ENCODE measurements at places on chromosomes 6 and 20.
A peak's percentile ranks its signal among the peaks of the same experiment; 100 is the strongest.

DNA sequence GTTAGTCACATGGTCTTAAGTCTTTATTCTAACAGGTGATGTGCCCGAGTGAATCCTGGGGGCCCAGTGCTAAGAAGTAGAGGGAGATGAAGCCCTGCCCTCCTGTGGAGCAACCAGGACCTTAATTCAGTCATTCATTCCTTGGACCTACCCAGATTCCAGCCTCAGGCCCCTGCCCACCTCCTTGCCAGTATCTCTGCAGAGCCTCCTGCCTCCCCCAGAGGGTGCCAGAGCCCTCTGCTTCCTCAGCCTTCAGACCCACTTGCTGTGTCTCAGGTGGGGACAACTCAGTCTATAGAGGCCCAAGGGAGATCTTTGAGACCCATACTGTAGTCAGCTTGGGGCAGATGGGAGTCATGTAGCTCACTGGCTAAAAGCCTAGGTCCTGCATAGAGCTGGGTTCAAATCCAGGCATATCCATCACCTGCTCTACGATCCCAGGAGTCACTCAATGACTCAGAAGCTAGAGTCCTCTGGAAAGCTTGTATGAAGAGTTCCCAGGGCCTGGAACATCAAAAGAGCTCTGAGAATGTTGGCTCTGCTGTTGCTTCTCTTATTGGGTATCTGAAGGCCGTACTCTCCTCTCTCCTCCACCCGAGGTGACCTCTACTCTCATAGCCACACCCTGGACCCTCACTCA lies 3.9 kb upstream of the SIGLEC1 start:
- DNase-seq, result no peak

DNA sequence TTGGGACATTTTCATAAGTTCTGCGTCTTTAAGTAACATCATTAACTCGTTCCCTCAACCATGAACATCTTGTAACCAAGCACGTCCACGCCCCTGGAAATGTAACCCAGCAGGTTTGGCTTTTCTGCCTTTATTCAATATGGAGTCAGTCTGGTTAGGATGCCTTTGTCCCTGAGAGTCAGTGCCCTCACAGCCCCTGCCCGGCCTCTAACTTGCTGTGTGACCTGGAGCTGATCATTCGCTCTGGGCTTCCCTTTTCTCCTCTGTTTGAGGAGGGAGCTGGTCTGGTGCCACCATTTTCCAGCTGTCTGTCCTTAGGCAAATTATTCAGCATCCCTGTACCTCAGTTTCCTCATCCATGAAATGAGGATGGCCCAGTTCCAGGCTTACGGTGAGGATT lies 26.5 kb upstream of the ANGPT4 start:
- DNase-seq, result no peak

- DNase-seq, result no peak
Measured at GRCh38 chr6:163255265-163255664, 159.3 kb upstream of the QKI start.

GRCh38 chr20:44800391-44801046 lies 9.8 kb downstream of the RIMS4 start:
- DNase-seq, result no peak

DNA sequence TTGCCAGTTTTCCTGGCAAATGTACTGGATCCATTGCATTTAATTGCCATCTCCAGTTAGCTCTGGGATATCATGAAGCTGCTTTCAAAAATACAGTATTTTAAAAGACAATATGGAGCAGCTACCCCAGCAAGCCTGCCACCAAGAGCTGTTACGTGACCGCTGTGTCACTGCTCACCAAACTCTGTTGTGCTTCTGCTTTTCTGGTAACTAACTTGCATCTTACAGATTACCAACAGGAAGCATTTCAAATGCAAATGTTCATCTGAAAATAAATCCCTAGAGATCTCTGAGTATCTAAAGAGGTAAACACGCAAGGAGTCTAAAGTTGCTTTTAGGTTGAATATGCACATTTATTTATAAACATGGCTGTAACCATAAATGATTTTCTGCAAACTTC lies 1008.3 kb downstream of the KIF16B start:
- no peak for DNase-seq

DNA sequence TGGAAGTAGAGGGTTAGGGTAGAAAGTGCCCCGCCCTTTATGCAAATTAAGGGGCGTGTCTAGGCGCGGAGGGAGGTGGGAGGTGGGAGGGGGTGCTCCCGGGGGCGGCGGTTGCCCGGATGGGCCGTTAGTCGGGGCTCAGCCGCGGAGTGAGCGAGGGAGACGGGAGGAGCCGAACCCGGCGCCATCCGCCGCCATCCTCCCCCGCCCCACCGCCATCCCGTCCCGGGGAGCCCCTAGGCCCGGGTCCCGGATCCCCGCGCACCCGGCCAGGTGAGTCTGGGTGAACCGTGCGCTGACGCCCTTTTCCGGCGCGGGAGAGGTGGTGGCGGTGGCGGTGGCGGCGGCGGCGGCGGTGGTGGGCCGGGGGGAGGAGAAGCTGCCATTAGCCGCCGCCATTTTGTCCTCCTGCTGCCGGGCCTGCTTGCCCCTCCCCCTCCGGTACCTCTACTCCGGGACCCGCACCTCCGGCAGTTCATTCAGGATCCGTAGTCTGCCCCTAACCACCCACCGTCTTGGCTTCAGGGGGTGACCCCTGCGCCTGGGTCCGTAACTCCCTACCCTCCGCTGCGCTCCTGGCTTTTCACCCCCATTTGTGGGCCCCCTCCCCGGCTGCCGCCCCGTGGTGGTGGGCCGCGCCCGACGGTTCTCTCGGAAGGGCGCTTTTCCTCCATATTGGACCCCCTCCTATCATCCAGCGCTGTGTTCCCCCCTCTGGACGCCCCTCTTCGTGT lies at the start of gene PRRC2A:
PRRC2A (plus strand) TSS at position 130 of the 734 bp plus-strand sequence. CDS start 2,075 bp downstream, outside the sequence.
- DNase-seq, result peak; percentile 95

DNA sequence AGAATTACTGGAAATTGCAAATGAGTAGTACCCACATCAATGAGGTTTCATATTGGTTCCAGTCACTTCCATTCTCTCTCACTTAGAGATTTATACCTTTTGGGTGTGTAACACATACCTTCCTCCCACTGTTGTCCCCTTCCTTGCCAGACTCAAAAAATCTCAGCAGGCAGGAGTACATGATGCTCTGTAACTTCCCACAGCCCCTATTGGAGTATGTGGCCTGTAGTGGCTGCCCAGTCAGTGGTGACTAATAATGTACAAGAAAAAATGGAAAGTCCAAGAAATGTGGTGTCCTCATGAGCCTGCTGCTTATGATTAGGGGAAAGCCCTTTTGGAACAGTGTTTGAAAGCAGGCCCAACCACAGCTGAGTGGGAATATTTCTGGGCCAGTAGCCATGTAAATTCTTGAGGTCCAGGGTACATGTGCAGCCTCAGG lies 312.0 kb downstream of the ZFAND3 start:
- DNase-seq, result no peak

GRCh38 chr6:113989675-113990074 lies 18.7 kb upstream of the HDAC2 start:
- DNase-seq, result no peak

Measured in activated gamma-delta T cell treated with Interleukin-2 at 50 U/mL for 16 hours (primary cell).